MM.1S (cell line): ENCODE measurements at places on chromosomes 2 and 18.
A peak's percentile ranks its signal among the peaks of the same experiment; 100 is the strongest.

- no peak overlapping the region for H3K27ac ChIP-seq
- no peak overlapping the region for H3K4me3 ChIP-seq
- no peaks in the 10 kb centered on the region for H3K27me3 ChIP-seq
- peak; percentile 24 for DNase-seq
- H3K4me1 ChIP-seq: no peaks in the 10 kb centered on the region
These were observed 68.7 kb downstream of the DNAJC10 start for GRCh38 chr2:182784777-182785176.

DNA sequence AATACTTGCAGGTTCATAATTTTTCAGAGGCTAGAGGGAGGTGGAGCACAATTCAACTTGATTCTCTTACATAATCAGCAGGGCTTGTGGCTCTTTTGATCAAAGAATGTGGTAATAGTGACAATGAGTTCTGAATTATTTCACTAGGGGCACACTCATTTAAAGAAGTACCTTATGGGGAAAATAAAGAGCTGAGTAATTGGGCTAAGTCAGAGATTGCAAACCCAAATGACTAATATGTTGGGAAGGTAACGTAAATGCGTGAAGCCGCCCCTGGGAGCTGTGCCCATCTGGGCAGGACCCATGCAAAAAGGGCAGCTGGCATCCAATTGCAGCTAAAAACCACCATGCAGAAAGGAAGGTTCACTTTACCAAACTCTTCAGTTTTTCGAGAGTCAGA lies 35.3 kb downstream of the NCKAP5 start:
- H3K4me3 ChIP-seq: no peak overlapping the region
- no peaks in the 10 kb centered on the region for H3K36me3 ChIP-seq
- H3K27me3 ChIP-seq: no peaks in the 10 kb centered on the region
- no peak overlapping the region for H3K27ac ChIP-seq
- DNase-seq: no peak
- peaks cover 21% of the 10 kb centered on the region for H3K4me1 ChIP-seq

GRCh38 chr18:21053127-21053526 lies 58.5 kb downstream of the ROCK1 start:
- no peak overlapping the region for H3K4me3 ChIP-seq
- no peaks in the 10 kb centered on the region for H3K4me1 ChIP-seq
- H3K27ac ChIP-seq: no peak overlapping the region
- no peaks in the 10 kb centered on the region for H3K27me3 ChIP-seq

GRCh38 chr2:16050908-16051489 lies 110.6 kb downstream of the MYCN start:
- no peaks in the 10 kb centered on the region for H3K27me3 ChIP-seq
- H3K4me3 ChIP-seq: no peak overlapping the region
- DNase-seq: no peak
- H3K36me3 ChIP-seq: no peaks in the 10 kb centered on the region
- H3K27ac ChIP-seq: no peak overlapping the region

GRCh38 chr2:137964859-137965459 lies 686 bp downstream of the HNMT start:
- no peak overlapping the region for H3K27ac ChIP-seq
- no peak overlapping the region for H3K4me3 ChIP-seq
- H3K4me1 ChIP-seq: no peaks in the 10 kb centered on the region
- DNase-seq: no peak

DNA sequence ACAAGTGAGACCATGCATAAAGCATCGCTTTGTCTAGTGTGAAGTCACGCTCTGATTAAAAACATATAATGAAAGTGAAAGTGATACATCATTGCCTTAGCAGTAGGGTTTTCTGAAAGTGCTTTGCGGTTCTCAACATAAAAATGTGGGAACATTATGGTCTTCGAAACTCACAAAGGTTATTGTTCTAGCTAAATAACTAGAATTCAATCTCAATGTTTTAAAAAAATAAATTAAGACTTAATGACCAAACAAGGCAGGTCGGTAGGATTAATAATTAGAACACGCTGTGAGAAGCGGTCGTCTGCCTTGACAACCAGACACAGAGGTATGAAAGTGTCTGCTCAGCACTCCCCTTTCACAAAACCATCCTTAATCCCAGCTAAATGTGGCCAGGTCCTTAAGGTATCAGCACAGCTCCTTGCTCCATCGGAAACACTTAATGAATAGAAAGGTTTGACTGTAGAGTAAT lies 42.2 kb downstream of the KLHL14 start:
- peak; percentile 74 for DNase-seq
- H3K4me3 ChIP-seq: peak overlapping the region; percentile 38
- no peak overlapping the region for H3K27ac ChIP-seq

GRCh38 chr2:205865905-205866441 lies 183.7 kb downstream of the NRP2 start:
- H3K4me3 ChIP-seq: no peak overlapping the region
- H3K27me3 ChIP-seq: no peaks in the 10 kb centered on the region
- H3K36me3 ChIP-seq: no peaks in the 10 kb centered on the region
- no peak for DNase-seq
- H3K27ac ChIP-seq: no peak overlapping the region

GRCh38 chr2:32330136-32330535 lies 26.7 kb upstream of the BIRC6 start:
- no peaks in the 10 kb centered on the region for H3K27me3 ChIP-seq
- no peak for DNase-seq
- no peaks in the 10 kb centered on the region for H3K4me1 ChIP-seq
- H3K27ac ChIP-seq: no peak overlapping the region
- no peak overlapping the region for H3K4me3 ChIP-seq

GRCh38 chr2:104378853-104379374 lies 475.0 kb upstream of the POU3F3 start:
- DNase-seq: peak; percentile 12
- no peak overlapping the region for H3K27ac ChIP-seq

- no peaks in the 10 kb centered on the region; the same call in 1 of the 2 replicates for H3K36me3 ChIP-seq
- DNase-seq: no peak
- H3K4me1 ChIP-seq: peaks cover 9% of the 10 kb centered on the region
- no peak overlapping the region for H3K27ac ChIP-seq
- H3K27me3 ChIP-seq: no peaks in the 10 kb centered on the region
These were observed 4.2 kb downstream of the CAPN10 start for GRCh38 chr2:240590681-240591111.

DNA sequence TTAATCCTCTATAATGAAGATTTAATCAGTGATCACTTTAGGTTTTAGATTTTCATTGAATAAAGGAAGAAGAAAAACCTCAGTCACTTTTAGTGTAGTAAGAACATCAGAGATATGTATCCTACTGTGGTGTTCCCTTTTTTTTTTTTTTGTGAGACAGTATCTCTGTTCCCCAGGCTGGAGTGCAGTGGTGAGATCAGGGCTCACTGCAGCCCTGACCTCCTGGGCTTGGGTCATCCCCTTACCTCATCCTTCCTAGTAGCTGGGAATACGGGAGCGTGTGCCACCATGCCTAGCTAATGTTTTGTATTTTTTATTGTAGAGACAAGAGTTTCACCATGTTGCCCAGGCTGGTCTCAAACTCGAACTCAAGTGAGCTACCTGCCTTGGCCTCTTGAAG lies 5.1 kb downstream of the SLC39A10 start:
- H3K4me1 ChIP-seq: peaks cover 18% of the 10 kb centered on the region; the same call in 1 of the 2 replicates
- no peak overlapping the region for H3K4me3 ChIP-seq
- DNase-seq: no peak
- no peaks in the 10 kb centered on the region for H3K27me3 ChIP-seq

DNA sequence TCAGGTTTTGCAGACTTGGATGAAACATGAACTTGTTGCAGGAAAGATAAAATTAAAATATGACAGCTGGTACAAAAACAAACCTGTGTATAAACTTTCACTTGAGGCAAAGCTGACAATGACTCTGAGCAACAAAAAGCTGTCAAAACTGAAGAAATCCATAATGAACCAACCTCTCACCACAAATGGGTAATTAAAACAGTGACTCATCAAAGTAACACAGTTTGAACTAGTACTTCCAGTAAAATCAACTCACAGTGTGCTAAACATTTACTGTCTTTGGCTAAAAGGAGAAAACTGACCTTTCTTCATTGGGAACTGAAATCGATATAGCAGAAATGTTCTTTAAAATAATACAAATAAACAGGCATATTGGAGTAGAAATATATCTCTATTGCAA lies 209.7 kb downstream of the WDPCP start:
- DNase-seq: no peak
- no peaks in the 10 kb centered on the region for H3K27me3 ChIP-seq
- H3K27ac ChIP-seq: no peak overlapping the region
- H3K4me3 ChIP-seq: no peak overlapping the region
- H3K4me1 ChIP-seq: no peaks in the 10 kb centered on the region

DNA sequence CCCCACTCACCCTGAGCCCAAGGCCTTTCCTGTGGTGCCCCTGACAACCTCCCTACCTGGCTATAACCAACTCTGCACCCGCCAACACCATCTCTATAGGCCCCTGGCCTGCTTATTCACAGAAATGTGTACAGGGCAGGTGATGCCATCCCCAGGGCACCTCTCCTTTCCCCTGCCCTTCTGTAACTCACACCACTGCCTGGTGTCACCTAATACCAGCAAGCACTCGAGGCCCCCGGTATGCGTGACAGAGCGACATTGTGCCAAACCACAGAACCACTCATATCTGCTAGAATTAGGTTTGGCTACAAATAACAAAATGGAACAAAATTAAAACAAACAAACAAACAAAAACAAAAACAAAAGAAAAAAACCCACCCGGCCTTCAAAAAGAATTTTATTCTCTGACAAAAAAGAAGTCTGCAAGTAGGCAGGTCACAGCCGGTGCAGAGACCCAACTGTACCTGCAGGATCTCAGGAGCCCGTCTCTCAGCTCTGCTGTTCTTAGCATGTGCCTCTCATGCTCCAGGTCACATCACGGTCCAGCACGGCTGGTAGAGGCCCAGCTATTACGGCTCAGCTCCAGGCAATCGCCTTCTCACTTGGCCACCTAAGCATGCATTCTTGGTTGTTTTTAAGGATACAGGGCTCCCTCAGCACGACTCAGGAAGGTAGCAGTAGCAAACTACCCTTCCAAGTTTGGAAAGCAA lies 51.4 kb downstream of the FAM178B start:
- H3K27ac ChIP-seq: no peak overlapping the region
- no peaks in the 10 kb centered on the region for H3K4me1 ChIP-seq

- H3K4me1 ChIP-seq: peaks cover 18% of the 10 kb centered on the region
- H3K36me3 ChIP-seq: no peaks in the 10 kb centered on the region
- peak; percentile 9 for DNase-seq
- no peak overlapping the region for H3K27ac ChIP-seq
- peak overlapping the region; percentile 73 for H3K4me3 ChIP-seq
These were observed 682 bp downstream of the DUSP2 start for GRCh38 chr2:96144481-96145035.

DNA sequence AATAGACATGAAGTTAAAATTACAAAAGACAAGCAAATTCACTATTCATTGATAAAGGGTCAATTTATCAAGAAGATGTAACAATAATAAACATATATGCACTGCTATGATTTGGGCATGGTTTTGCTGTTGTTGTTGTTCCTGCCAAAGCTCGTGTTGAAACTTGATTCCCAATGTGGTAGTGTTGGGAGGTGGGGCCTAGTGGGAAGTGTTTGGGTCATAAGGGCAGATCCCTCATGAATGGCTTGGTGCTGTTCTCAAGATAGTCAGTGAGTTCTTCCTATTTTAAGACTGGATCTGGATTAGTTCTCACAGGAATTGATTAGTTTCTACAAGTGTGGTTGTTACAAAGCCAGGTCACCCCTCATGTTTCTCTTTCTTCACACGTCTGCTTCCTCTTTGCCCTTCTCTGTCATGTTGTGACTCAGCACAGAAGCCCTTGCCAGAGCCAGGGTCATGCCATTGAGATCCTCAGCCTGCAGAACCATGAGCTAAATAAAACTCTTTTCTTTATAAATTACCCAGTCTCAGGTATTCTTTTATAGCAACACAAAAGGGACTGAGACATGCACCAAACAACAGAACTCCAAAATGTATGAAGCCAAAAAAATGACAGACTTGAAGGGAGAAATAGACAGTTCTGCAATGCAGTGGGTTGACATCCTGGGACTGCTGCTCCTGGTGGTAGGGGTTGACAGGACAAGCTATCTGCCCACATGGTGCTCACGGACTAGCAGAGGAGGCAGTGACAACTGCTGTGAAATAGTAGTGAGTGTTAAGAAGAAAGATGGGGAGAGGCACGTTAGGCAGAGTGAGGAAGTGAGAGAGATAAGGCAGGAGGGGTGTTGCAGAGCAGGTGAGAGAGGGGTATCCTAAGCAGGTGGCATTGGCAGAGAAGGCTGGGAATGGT lies 18.6 kb upstream of the SKA1 start:
- H3K27me3 ChIP-seq: no peaks in the 10 kb centered on the region
- peaks cover 11% of the 10 kb centered on the region for H3K4me1 ChIP-seq
- no peaks in the 10 kb centered on the region for H3K36me3 ChIP-seq
- no peak overlapping the region for H3K4me3 ChIP-seq

DNA sequence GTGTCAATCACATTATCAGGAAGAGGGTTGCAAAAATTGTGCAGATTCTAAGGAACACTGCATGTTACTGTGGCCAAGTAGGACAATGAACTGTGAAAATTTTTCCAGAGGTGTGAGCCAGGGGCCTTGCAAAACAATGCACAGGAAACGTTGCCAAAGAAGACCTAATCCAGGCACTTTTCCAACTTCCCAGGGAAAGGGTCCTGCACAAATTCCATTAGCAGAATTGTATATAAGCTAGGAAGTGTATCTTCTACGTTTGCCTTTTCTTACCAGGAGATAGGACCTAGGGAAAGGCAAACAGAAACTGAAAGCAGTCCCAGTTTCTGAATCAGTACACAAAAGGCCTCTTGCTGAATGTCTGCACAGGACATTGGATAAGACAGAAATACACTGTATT lies 1888.3 kb upstream of the CELF4 start:
- no peak overlapping the region for H3K27ac ChIP-seq
- no peaks in the 10 kb centered on the region for H3K27me3 ChIP-seq
- no peak overlapping the region for H3K4me3 ChIP-seq
- peak; percentile 17 for DNase-seq

- H3K4me1 ChIP-seq: 0 out of 2 replicates have a peak, but pooled peaks cover under 1% of the 10 kb centered on the region
- no peaks in the 10 kb centered on the region for H3K36me3 ChIP-seq
- DNase-seq: no peak
- no peak overlapping the region for H3K27ac ChIP-seq
- no peak overlapping the region for H3K4me3 ChIP-seq
These were observed 18.7 kb upstream of the MAP4K3 start for GRCh38 chr2:39455826-39456225.

DNA sequence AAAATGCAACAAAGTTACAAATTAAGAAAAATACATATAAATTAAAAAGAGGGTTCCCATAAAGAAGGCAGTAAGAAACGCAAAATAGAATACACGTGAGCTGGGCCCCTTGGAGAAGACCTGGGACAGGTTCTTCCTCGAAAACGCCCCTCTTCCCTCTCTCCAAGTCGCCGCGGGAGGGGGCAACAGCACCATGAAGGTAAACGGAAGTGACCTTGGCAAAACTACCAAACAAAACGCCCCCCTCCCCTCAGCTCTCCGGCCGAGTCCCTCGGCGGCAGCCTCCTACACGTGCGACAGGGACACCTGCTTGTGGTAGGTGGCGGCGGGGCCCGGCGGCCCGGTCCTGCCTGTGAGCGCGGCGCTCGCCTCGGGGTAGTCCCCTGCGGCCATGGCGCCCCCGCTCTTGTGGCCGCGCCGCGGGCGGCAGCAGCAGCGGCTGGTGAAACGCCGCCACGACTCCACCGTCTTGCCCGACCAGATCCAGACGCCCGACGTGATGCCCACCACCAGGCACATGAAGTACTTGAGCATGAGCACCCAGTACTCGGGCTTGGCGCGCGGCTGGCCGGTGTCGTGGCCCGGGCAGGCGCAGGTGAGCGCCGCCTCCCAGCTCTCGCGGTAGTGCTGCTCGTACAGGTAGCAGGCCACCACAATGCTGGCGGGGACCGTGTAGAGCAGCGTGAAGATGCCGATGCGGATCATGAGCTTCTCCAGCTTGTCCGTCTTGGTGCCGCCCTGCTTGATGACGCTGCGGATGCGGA lies 2.8 kb downstream of the FZD5 start:
- H3K4me3 ChIP-seq: no peak overlapping the region
- no peak overlapping the region for H3K27ac ChIP-seq
- H3K27me3 ChIP-seq: no peaks in the 10 kb centered on the region
- H3K4me1 ChIP-seq: no peaks in the 10 kb centered on the region
